ENCODE measurements at places on chromosomes 5 and 9.

GRCh38 chr5:152608458-152608857, 203.4 kb upstream of the NMUR2 start:
- DNase-seq = no peak

GRCh38 chr5:16144416-16144815, 35.2 kb downstream of the MARCHF11 start:
- DNase-seq = no peak

DNA sequence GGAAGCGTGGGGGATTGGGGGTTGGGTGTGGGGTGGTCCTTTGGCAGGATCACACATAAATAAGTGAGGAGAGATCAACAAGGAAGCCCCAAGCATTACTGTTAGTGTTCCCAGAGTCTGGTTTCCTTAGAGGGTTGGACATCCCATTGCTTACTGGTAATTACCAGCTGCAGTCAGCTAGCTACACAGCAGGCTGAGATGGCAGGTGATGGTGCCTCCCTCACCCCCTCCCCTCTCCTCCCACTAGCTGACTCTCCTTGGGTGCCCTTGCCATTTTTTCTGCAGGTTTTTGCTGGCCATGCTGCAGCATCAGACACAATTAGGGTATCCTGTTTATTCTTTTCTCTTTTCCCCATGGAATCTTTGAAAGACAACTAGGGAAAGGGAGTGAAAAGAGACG, 107.5 kb upstream of the TLR4 start:
- no peak for DNase-seq

DNA sequence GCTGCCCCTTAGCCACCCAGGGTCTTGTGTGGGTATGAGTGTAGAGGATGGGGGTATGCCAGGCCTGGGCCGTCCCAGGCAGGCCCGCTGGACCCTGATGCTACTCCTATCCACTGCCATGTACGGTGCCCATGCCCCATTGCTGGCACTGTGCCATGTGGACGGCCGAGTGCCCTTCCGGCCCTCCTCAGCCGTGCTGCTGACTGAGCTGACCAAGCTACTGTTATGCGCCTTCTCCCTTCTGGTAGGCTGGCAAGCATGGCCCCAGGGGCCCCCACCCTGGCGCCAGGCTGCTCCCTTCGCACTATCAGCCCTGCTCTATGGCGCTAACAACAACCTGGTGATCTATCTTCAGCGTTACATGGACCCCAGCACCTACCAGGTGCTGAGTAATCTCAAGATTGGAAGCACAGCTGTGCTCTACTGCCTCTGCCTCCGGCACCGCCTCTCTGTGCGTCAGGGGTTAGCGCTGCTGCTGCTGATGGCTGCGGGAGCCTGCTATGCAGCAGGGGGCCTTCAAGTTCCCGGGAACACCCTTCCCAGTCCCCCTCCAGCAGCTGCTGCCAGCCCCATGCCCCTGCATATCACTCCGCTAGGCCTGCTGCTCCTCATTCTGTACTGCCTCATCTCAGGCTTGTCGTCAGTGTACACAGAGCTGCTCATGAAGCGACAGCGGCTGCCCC, 2.6 kb downstream of the SLC35A4 start:
- no peak for DNase-seq

DNA sequence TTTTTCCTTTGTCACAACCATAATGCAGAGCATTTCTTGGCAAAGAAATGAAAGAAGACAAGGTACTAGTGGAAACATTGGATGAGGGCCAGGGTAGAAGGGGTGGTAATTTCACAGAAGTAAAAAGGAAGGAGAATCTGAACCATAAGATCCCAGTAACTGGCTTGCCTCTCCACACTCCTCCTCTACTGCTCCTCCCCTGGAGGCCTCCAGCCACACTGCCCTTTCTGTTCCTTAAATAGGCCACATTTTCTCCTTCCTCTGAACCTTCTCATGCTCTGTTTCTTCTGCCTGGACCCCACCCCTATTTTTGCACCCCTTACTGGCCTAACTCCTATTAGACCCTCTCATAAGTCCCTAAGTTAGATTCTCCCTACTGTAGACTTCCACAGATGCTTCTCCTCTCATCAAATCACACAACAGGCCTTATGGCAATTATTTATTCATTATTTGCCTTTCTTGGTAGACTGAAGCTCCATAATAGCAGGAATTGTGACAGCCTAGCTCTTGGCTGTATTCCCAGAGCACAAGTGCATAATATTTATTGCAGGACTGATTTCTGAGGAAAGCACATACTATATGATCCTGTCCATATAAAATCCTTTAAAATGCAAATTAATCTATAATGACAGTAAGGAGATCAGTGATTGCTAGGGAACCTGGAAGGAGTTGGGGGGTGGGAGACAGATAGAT, 31.3 kb upstream of the GRIA1 start:
- DNase-seq = no peak

GRCh38 chr9:3751125-3751758, 225.4 kb upstream of the RFX3 start:
- DNase-seq = no peak

DNA sequence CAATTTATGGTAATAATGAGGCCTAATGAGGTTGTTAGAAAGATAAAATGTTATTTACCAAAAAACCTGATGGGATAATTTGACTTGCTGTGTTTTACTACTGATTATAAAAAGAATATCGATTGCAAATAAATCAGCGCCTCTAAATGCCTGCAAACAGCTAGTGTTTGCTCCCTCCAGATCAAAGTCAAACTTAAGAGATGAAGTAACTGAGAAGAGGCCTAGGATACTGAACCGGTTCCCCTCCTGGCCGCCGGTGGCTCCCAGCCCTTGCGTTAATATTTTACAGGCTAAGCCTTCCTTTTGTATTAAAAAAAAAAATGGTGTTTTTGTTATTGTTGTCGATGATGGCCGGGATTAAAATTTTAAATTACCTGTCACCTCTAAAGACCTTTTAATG, 2.6 kb downstream of the IRX1 start:
- no peak for DNase-seq

All from stimulated activated CD8-positive, alpha-beta memory T cell treated with anti-CD3 and anti-CD28 coated beads, Interleukin-15, amount 100 ng/mL, for 4 hours (primary cell).